ENCODE measurements at places on chromosomes 5 and 9. TPM values are rescaled to one million over a fixed set of nuclear protein-coding genes. Genes with fewer than 3 reads are reported as not detected.

The CREB3 gene
- total RNA-seq, result 35.5 TPM

The BICD2 gene
- 46.5 TPM for total RNA-seq

The GZMA gene
- total RNA-seq, result 0.13 TPM

The SPATA31C1 gene
- total RNA-seq, result not detected

The FAM221B gene
- total RNA-seq, result not detected

The DOCK2 gene
- 0.13 TPM for total RNA-seq

The PPP3R2 gene
- total RNA-seq, result not detected

The SHOC1 gene
- total RNA-seq, result not detected

The SPOCK1 gene
- total RNA-seq, result 1.0 TPM

The PCDHB16 gene
- 0.76 TPM for total RNA-seq

The OTP gene
- total RNA-seq, result not detected

The TMC1 gene
- 0.25 TPM for total RNA-seq

The PCDHA6 gene
- not detected for total RNA-seq

The SPAAR gene
- 2.8 TPM for total RNA-seq

The GNA14 gene
- 72.2 TPM for total RNA-seq

The KIF27 gene
- total RNA-seq, result 1.9 TPM

Measured in dermis microvascular lymphatic vessel endothelial cell (primary cell).